Activated T-helper 1 cell treated with anti-CD3 and anti-CD28 coated beads, Interleukin-2, amount 50 U/mL, for 16 hours (primary cell): ENCODE measurements at places on chromosomes 6 and 20.

- DNase-seq = peak; percentile 43
Measured at GRCh38 chr6:52390361-52390727, 28.4 kb downstream of the PAQR8 start.

DNA sequence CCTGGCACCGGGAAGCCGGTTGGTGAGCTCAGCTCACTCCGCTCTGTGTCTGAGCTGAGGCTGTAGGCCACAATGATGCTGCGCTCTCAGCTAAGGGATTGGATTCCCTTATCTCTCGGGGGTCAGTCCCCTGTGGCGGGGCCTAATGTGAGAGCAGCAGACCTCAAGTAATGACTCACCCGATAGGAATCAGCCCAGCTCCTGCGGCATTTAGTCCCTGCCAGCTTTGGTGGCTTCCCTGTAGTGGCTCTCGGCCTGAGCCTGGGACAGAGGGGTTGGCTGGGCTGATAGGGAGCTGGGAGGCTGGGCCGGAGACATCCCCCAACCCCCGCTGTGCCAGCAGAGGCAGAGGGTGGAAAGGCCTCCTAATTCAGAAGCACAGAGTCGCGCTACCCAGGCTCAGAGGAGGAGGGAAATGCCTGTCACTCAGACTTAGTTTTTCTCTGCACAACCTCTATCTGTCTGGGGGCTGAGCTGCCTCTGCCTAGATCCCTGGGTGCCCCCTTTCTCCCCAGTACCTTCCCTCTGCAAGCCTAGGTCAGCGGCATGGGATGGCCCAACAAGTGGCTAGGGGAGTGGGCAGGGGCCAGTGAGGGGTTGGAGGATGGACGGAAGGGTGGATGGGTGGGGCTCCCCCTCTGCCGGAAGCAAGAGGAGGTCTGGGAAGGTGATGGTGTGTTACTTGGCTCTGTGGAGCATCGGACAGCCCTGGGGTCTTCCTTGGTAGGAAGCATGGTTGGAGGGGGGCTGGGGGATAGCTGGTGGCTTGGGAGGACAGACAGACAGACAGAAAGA lies 92.2 kb downstream of the CDH22 start:
- no peak for DNase-seq

DNA sequence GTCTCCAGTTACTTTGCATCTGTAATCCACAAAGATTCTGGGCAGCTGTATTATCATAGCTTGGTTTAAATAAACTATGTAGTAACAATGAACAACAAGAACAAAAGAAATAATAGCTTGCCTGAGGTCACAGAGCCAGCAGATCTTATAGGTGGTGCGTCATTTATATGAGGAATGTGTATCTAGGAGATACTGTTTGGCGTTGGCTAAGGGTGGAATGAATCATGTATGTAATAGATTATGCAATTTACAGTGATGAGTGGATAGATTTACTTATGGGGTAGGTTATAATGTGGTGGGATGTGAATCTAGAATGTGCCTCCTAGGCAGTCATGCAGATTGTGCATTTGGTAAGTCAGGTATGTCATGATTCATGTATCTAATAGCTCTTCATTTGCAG lies 42.8 kb downstream of the HNF4A start:
- DNase-seq = no peak

DNA sequence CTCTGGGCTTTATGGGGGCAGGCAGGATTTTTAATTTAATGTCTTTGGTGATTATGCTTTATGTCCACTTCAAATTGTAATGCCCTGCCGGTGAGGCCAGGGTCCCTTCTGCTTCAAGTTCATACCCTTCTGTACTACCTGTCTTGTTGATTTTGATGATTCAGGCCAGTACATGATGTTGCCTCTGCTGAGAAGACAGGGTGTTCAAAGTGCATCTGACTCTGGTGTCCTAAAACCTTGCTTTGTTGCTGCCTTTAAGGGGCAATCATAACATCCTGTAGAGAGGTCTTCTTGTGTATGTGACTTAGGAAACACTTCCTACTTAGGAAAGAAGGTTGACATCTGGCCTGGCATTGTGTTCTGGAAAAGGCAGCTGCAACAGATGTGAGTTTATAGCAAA lies 113.2 kb downstream of the TMEM170B start:
- DNase-seq = no peak

- DNase-seq = no peak
Measured at GRCh38 chr20:8353512-8353911, 221.4 kb downstream of the PLCB1 start.

GRCh38 chr6:43478008-43478372 lies 620 bp downstream of the TJAP1 start:
- DNase-seq = no peak

DNA sequence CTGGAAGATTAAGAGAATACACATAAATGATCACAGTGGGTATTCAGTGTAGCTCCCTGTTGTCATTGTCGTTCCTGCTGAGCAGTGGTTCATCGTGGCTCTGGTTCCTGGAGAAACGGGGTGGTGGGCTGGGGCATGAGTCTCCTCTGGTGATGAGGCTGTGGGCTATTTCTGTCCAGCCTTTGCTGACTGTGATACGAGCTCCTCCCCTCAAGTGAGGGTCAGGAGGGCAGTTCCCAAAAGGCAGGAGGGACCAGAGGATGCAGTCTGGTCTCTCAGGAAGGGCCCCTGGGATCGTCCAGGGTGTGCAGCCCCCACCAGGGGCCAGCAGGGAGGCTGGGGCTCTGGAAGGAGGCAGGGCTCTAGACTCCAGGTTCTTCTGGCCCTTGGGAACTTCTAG lies 31.1 kb upstream of the DLGAP4 start:
- no peak for DNase-seq

GRCh38 chr6:18861204-18861603 lies 474.1 kb downstream of the RNF144B start:
- no peak for DNase-seq

- no peak for DNase-seq
Measured at GRCh38 chr6:659716-660581, 3.0 kb upstream of the HUS1B start.

GRCh38 chr20:36528875-36529417 lies 12.4 kb upstream of the MYL9 start:
- DNase-seq = no peak

DNA sequence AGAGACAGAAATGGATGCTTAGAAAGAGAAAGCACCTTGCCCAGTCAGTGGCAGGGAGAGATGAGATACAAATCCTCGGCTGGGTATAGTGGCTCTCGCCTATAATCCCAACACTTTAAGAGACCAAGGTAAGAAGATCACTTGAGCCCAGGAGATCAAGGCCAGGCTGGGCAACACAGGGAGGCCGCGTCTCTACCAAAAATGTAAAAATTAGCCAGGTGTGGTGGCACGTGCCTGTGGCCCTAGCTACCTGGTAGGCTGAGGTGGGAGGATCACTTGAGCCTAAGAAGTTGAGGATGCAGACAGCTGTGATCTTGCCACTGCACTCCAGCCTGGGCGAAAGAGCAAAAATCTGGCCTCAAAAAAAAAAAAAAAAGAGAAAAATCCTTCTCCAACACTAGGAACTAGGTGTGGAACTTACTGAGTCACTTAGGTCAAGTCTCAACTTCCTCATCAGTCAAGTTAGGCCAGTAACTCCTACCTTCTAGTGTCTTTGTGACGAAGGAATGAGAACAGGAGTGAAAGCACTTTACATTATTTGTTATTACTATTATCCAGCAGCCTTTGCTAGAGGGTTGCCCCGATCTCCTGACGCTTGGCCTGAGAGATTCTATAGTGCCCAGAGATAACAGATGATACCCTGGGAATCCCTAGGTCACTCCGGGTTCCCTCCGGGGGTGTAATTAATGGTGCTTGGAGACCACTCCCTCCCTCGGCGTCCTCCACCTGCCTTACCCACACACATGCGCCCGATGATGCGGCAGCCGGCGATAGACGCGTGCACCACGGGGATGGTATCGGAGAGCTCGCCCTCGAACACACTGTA lies 918 bp downstream of the EIF6 start:
- no peak for DNase-seq

- DNase-seq = no peak
Measured at GRCh38 chr6:4403828-4404227, 268.5 kb upstream of the ECI2 start.

DNA sequence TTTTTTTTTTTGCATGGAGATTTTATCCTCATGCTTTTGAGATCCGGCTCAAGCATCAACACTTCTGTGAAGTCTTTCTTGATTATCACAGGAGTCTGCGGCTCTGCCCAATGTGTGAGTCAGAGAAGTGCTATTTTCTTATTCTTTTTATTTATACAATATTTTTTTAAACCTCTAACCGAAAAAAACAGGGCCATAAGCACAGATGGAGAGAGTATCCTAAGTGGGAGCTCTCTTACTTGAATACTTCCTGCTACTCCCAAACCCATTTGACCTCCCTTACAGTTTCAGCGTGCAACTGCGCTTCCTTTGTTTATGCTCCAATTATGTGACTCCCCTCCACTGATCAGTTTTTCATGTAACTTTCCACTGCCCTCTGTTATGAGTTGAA lies 8.7 kb upstream of the ATXN1 start:
- no peak for DNase-seq

GRCh38 chr20:23008667-23009066 lies 26.4 kb upstream of the SSTR4 start:
- no peak for DNase-seq
